ENCODE measurements at places on chromosomes 6 and 20.

DNA sequence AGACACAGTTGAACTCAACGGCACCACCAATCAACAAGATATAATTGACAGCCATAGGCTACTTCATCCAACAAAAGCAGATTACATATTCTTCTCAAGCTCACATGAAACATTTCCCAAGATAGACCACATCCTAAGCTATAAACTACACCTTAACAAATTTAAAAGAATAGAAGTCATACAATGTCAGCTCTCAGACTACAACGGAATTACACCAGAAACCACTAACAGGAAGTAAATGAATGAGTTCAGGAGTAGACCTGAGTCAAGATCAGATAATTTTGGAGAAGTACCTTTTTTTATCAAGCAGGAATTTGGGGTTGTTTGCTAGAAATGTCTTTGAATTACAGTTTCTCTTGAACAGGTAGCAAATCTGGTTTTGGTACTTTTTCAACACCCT is 237.8 kb downstream of the TBX18 start:
- no peak for DNase-seq

- peak; percentile 76 for DNase-seq
Measured at GRCh38 chr6:15876406-15876805, 213.6 kb upstream of the DTNBP1 start.

GRCh38 chr20:7806831-7807230 is 133.4 kb downstream of the HAO1 start:
- no peak for DNase-seq

DNA sequence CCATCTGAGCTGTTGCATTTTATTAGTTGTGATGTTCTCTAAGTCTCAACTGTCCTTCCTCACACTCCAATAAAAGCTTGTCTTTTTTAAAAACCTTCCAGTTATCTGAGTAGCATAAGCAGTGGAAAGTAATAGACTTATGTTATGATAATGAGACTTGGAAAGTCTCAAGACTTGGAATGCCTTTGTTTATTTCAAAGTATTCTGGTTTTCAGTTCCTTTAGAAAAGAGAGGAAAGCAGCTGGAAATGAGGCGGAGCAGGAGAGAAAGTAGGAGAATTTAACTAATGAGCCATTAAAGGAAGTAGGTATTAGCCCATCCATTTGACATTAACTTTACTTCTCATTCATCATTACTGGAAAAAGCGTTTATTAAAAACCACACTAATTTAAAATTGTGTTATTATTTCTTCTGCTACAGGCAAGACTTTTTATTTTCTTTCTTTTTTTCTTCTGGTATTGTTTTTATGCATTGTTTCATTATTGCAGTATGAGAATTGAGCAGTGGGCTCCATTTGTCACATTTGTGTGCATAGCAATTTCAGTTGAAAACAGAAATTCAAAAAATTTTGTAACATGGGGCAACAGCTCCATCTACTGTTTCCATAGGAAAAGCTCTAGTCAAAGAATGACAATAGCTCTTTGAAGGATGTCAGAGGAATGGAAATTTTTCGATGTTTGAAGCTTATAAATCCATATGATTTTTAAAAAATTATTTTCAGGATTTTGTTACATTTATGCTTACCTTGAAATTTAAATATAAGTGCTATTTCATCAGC is 194.8 kb downstream of the COL9A1 start:
- DNase-seq: peak; percentile 23

Data from inflammatory macrophage (primary cell).